Left ventricle myocardium inferior (tissue), 1 donor: ENCODE measurements at places on chromosomes 2 and 18.

GRCh38 chr2:191635333-191636234 lies 42.4 kb upstream of the NABP1 start:
- H3K4me1 ChIP-seq, result peaks cover 3% of the 10 kb centered on the region
- H3K27ac ChIP-seq, result no peak overlapping the region
- no peaks in the 10 kb centered on the region for H3K36me3 ChIP-seq
- DNase-seq, result no peak
- H3K4me3 ChIP-seq, result no peak overlapping the region
- peaks cover 5% of the 10 kb centered on the region for H3K27me3 ChIP-seq

- DNase-seq, result no peak
- H3K4me3 ChIP-seq, result no peak overlapping the region
- H3K27ac ChIP-seq, result no peak overlapping the region
- H3K4me1 ChIP-seq, result no peaks in the 10 kb centered on the region
- H3K36me3 ChIP-seq, result no peaks in the 10 kb centered on the region
- no peaks in the 10 kb centered on the region for H3K27me3 ChIP-seq
Observed at GRCh38 chr2:18118703-18119102, 240.2 kb downstream of the KCNS3 start.

DNA sequence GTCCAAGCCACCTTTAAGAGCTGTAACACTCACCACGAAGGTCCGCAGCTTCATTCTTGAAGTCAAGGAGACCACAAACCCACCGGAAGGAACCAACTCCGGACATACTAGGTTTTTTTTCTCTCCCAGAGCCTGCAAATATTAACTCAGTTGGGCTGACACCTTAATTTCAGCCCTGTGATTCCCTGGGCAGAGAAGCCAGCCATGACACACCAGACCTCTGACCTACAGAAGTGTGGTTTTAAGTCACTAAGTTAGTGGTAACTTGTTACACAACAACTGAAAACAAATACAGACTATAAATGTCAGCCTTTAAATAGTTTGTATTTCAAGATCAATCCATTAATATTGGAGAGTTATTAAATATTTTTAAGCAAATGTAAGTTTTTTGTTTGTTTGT lies 855.1 kb downstream of the TMEM182 start:
- H3K4me3 ChIP-seq, result no peak overlapping the region
- no peak overlapping the region for H3K27ac ChIP-seq
- no peaks in the 10 kb centered on the region for H3K36me3 ChIP-seq
- H3K27me3 ChIP-seq, result no peaks in the 10 kb centered on the region

DNA sequence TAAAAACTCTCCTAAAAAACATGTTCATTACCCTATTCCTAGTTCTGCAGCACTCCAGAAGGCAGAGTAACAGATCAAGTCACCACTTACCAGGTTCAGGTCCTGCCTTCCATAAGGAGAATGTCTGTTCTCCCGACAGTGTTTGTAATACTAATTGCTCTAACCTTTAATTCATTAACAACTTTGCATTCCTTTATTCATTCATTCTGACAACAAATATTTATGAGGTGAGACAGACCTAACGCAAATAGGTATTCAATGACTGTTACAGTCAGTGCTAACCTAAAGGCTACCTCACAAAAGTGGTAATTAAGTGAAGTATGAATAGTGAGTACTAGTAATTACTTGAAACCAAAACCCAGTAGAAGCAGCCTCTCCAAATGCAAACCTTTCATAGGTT lies 224.0 kb downstream of the AFF3 start:
- no peak for DNase-seq
- no peak overlapping the region for H3K4me3 ChIP-seq
- no peaks in the 10 kb centered on the region for H3K4me1 ChIP-seq
- H3K27ac ChIP-seq, result no peak overlapping the region
- no peaks in the 10 kb centered on the region for H3K27me3 ChIP-seq

GRCh38 chr2:169225233-169225750 lies 137.0 kb downstream of the LRP2 start:
- H3K27me3 ChIP-seq, result peaks cover 5% of the 10 kb centered on the region
- H3K4me3 ChIP-seq, result no peak overlapping the region
- no peak overlapping the region for H3K27ac ChIP-seq
- DNase-seq, result no peak
- no peaks in the 10 kb centered on the region for H3K4me1 ChIP-seq
